BE2C (cell line): ENCODE measurements at places on chromosomes 11 and 22.

- DNase-seq, result no peak
Measured at GRCh38 chr11:18011633-18012032, 1.2 kb downstream of the SERGEF start.

DNA sequence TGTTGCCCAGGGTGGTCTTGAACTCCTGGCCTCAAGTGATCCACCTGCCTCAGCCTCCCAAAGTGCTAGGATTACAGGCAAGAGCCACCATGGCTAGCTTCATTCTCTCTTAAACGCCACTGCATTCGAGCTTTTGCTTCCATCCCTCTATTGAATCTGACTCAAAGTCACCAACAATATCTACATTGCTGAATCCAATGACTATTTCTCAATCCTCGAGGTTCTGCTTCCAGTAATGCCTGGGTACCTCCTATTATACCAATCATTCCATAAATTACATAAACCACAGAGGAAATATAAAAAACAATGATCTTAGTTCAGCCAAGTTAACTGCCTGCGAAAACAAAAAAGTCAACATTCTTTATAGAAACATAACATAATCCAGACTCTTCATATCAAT, 11.9 kb upstream of the NXF1 start:
- DNase-seq, result no peak

GRCh38 chr11:110085255-110085838, 7.8 kb upstream of the ZC3H12C start:
- no peak for DNase-seq

DNA sequence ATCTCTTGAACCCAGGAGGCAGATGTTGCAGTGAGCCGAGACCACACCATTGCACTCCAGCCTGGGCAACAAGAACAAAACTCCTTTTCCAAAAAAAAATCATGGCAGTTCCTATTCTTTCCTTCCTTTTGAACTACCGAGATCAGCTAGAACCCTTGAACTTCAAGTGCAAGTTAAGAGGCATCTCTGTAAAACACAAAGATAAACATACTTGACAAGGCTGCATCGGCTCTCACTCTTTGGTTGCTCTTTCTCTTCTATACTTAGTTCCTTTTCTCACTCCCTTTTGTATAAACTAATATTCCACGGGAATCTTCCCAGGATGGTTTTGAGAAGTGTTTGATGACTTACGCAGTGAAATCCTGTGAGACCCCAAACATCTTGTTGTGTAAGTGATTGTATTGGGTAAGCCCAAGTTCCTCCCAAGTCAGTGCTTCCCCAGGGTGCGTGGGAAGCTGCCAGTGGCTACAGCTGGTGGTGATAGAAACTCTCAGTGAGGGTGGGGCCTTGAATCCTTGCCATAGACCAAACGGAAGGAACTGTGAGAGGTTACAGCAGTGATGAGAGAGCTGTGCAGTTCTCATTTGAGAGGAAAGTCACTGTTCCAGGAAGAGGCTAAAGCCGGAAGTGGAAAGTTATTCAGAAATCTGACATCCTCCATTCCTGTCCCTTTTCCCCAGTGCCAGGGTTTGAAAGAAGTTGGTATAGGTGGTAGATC, 24.1 kb upstream of the CDC42EP2 start:
- DNase-seq, result no peak

GRCh38 chr11:65778901-65779668, 1.7 kb downstream of the AP5B1 start:
- no peak for DNase-seq
